ENCODE measurements at places on chromosomes 11 and 22. TPM values are rescaled to one million over a fixed set of nuclear protein-coding genes. Genes with fewer than 3 reads are reported as not detected.

DNA sequence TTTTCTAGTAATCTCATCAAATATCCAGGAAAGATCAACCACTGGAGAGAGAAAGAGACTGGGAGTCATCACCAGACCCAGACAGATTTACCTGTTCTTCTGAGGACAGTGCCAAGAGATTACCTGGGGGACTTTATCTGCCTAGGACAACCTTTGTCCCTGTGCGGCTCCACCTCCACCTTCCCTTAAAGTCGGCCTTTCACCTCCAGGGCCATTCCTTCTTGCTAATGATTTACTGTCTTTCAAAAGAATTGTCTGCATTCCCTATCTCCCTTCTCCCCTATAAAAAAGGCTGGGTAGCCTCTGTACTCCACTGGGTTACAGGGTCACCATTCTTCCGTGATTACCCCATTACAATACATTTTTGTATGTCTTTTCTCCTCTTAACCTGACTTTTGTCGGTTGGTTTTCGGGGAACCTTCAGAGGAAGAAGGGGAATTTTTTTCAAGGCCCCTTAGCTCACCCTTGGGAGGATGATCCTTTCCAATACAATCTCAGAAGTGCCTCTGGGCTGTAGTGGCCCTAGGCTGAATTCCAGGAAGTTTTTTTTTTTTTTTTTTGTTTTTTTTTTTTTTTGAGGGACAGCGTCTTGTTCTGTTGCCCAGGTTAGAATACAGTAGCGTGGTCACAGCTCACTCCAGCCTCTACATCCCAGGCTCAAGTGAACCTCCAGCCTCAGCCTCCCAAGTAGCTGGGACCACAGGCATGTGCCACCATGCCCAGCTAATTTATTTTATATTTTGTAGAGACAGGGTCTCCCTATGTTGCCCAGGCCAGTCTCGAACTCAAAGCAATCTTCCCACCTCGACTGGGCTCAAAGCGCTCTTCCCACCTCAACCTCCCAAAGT is 1.5 kb upstream of the HMOX1 start:
- DNase-seq, result no peak

- DNase-seq, result peak; percentile 88
These were observed 15.2 kb downstream of the PRR33 start for GRCh38 chr11:1876361-1877063.

GRCh38 chr22:29457730-29458129 is 19.3 kb downstream of the RFPL1 start:
- no peak for DNase-seq

DNA sequence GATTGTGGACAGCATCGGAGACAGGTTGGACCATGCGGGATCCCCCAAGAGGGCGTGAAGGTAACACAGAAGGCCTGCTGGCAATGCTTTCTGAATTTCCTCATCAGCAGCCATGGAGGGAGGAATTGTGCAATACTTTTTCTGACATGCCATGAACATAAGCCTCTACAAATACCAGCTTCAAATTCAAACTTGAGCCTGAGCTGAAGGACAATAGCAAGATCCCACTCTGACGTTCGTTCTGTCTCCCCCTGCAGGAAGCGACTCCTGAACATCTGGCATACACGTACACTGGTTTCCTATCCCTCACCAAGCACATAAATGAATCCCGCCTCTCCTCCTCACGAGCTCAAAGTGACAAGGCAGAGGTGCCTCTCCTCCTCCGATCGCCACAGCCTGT is 312.2 kb downstream of the BRD1 start:
- DNase-seq, result no peak

Gene NLRP10
- not detected for total RNA-seq

DNA sequence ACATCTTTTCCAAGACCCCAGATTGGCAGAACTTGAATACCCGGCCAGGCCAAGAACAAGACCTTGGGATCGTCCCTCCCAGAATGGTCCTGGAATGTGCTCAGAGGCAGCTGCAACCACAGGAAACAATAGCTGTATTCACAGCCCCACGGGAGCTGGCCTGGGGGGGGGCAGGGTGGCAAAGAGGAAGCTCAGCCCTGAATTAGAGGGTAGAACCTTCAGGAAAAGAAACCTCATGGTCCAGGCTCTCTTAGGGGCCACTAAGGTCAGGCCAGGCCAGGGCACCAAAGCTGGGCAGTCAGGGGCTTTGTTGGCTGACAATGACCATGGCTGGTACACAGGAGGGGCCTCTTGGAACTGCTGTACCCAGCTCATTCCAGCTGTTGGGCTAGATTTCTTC is 17.3 kb downstream of the RPL27A start:
- DNase-seq, result peak; percentile 71

DNA sequence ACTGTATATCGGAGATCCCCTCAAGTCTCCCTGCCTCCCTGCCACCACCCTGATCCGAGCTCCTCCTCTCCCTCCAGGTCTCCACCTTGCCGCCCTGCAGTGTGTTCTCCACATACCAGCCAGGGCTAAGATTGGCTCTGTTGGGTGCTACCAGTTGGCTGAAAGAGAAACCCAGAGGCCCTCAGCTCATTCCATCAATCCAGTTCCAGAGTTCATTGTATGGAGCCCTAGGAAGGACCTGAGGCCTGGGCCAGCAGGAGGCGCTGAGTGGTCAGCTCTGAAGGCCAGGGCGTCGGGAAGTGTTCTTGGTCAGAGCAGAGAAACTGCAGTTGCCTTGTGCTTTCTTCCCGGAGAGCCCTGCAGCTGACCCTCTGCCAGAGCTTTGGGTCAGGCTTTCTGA is 2.2 kb upstream of the TOP3B start:
- DNase-seq, result no peak

- DNase-seq, result peak; percentile 5
These were observed 251.8 kb upstream of the KIRREL3 start for GRCh38 chr11:127252321-127252720.

GRCh38 chr22:45799291-45799690 is 127.7 kb downstream of the ATXN10 start:
- DNase-seq, result no peak

Gene PATE1
- not detected for total RNA-seq

Gene FOXRED2
- total RNA-seq, result 2.9 TPM
